ENCODE measurements at places on chromosomes 16 and 17.

DNA sequence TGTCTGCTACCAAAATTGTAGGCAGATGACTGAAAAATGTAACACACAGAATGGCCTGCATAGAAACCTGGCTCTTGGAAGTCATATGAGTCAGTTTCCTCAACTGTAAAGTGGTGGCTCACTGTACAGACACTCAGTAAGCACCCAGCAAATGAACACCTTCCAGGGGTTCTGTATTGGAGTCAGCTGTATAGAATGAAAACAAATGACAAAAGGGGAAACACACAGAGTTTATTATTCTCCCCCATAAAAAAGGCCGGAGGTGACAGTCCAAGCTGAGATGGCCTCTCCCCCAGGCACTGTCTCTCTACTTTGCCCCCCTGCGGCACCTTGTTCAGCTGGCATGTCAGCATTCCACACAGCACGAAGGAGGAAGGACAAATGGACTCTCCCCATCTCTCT lies 6.2 kb upstream of the MEOX1 start:
- no peak for DNase-seq

GRCh38 chr16:27436921-27437650 lies 35.1 kb downstream of the IL21R start:
- DNase-seq, result no peak

- no peak for DNase-seq
Observed at GRCh38 chr16:56382901-56383355, 42.4 kb downstream of the AMFR start.

GRCh38 chr17:9645851-9646545 lies 681 bp downstream of the USP43 start:
- DNase-seq, result no peak

GRCh38 chr17:39166437-39167335 lies 725 bp upstream of the ARL5C start:
- DNase-seq, result no peak

- DNase-seq, result no peak
Observed at GRCh38 chr16:49473773-49474172, 100.2 kb downstream of the C16orf78 start.

- no peak for DNase-seq
Observed at GRCh38 chr17:32943206-32943605, 15.3 kb downstream of the TMEM98 start.
